ENCODE measurements at places on chromosomes 12 and 14.

GRCh38 chr12:52014567-52015530, 8.1 kb downstream of the TAMALIN start:
- no peak for DNase-seq

- no peak for DNase-seq
Observed at GRCh38 chr14:29410581-29410980, 517.1 kb downstream of the PRKD1 start.

DNA sequence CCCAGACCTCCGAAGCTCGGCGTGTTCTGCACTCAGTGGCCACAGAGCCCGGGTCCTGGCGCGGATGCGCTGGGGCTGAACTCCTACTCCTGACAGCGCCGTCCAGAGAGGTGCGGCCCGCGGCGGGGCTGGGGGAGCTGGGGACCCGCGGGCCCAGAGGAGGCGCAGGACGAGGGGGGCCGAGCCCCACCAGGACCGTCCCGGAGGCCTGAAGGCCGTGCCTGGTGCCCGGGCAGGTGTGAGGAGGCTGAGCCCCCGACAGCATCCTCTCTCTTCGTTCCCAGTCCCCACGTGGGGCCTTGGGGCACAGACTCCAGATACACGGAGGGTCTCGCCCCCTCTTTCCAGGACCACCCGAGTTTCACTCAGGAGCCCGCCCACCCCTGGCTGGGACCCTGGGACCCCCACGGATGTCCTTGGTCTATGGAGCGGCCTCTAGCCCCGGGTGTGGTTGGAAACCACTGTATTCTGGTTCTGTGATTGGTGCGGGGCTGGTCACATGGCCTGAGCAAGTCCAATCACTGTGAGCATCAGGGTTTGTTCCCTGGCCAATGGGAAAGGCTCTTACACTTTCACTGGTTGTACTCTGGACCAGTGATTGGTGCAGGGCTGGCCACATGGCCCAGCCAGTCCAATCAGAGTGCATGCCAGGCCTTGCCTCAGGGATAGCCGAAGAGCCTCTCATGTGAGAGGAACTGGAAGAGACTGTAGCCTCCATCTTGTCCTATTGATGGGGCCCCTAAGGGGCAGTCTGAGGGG, 217.6 kb upstream of the SFSWAP start:
- no peak for DNase-seq

- no peak for DNase-seq
Observed at GRCh38 chr14:58707949-58708348, 70.2 kb downstream of the DACT1 start.

- DNase-seq = no peak
Observed at GRCh38 chr12:13004986-13005385, 4.9 kb upstream of the HEBP1 start.

DNA sequence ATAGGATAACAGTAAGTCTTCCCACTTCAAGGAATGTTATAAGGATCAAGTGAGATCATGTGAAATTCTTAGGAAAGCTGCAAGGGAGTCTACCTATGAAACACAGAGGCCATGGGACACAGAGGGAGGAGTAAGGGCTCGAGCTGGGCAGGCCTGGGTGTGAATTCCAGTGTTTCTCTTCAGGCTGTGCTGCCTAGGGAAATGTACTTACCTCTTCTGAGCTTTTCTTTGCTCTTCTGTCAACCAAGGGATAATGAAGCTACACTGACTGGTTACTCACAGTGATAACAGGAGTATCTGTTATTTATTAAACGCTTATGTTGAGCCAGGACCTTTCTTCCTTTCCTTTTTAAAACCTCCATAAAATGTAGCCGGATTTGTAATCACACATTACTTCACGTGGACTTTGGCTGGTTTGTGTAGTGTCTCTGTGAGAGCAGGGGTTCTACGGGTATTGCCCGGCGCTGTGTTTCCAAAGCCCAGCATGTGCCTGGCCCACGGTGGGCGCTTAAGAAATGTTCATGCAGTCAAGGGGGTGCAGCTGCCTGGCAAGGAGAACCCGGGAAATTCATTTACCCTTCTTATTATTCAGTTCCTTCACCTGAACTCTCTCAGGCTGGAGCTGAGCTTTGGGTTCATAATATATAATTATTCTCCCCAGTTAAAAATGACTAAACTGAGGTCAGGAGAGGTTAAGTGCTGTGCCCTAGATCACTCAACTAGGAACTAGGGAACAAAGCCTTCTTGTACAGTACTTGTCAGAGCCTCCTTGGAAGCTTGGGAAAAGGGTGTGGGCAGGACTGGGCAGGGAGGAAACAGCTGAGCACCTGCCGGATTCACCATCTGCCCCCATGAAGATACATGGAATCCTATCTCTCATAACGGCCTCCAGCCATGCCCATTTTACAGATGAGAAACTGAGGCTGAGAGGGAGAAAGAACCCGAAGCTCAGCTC, 214.2 kb downstream of the CACNA1C start:
- no peak for DNase-seq
